ENCODE measurements at places on chromosomes 5 and 9.

GRCh38 chr5:23484096-23484495 is 23.3 kb upstream of the PRDM9 start:
- DNase-seq: no peak

- DNase-seq: peak; percentile 21
Observed at GRCh38 chr5:81800797-81801196, 49.9 kb upstream of the SSBP2 start.

- no peak for DNase-seq
Observed at GRCh38 chr9:103819936-103820335, 274.2 kb upstream of the SMC2 start.

DNA sequence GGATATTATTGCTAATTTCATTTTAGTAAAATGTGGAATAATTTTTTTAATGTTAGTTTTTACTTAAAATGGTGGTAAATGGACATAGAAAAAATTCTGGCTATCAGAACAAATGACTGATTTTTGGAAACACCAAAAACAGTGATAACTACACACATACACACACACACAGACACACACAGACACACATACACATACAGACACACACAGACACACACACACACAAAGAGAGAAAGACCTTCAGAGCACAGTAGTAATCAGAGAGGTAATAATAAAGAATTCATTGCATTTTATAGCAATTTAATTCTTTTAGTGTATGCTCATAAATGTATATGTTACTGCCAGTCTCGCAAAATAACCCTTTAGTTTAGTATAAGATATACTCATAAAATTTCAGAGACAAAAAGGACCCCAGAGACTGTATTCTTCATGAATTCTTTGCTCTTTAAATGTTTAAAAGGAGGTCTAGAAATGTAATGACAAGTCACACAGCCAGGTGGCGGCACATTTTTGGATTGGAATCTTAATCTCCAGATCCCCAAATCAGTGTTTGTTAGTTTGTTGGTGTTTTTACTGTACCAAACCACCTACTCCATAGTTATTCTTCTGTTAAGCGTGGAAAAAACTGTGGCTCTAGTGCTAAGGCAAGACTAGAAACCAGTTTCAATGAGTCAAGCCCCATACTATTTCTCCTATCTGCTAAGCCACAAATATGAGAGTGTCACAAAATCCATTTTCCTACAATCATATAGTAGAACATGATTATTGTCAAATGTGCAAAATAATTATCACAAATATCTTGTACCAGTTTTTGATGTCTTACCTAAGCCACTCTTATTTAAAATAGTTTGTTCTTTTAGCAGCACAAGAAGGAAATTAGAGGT is 109.9 kb downstream of the EDIL3 start:
- DNase-seq: peak; percentile 42

- no peak for DNase-seq
Observed at GRCh38 chr5:136186796-136187195, 6.2 kb downstream of the SMIM32 start.

DNA sequence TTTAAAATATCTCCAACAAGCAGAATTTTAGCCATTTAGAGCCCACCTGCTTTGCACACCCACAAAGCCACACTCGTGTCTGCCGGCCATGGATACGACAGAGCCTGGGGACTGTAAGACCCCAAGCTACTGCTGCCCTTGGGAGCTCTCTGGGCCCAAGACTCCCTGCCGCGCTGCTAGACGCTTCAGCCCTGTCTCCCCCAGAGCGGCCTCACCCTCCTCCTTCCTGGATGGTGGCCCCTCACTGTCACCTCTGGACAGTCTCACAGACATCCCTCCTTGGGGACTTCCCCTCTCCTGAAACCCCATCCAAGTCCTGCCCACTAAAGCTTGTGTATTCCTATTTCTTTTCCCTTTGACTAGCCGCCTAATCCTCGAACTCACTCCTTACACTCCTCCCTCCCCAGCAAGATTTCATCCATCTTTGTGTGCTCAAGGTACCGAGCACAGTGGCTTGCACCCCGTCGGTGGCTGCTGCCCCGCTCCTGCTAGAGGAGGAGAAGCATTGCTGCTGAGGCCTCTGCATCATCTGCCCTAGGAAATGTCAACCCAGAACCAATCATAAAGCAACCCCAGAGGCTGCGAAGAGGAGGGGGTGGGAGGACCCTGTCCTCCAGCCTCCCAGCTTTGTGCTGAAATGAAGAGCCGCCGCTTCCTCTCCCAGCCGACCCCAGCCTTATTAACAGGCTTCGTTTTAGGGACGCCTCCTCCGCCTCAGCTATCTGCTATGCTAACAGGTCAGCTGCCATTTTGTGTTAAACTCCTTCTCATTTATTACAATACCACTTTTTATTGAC is 71.2 kb downstream of the CFAP77 start:
- no peak for DNase-seq

GRCh38 chr9:122912671-122912963 is 506 bp downstream of the ZBTB6 start:
- DNase-seq: no peak

- peak; percentile 94 for DNase-seq
Observed at GRCh38 chr9:6938447-6938846, 180.7 kb downstream of the KDM4C start.

DNA sequence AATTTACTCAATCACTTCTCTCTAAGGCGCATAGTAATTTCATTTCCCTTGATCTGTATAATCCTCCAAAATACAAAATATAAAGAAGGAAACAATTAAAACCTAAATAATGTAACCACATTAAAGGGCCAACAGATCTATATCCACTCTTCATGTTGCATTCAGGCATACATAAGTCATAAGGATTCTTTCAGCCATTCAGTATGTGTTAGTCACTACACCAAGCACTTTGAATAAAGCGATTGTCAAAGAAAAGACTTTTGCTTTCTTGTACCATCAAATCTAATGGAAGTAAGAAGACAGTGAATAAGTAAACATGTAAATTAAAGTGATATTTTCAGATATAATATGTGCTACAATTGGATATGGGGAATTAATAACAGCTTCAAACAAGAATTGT is 569.2 kb upstream of the PTPRD start:
- peak; percentile 6 for DNase-seq

- DNase-seq: peak; percentile 58
Observed at GRCh38 chr9:18405240-18405639, 68.7 kb upstream of the ADAMTSL1 start.

DNA sequence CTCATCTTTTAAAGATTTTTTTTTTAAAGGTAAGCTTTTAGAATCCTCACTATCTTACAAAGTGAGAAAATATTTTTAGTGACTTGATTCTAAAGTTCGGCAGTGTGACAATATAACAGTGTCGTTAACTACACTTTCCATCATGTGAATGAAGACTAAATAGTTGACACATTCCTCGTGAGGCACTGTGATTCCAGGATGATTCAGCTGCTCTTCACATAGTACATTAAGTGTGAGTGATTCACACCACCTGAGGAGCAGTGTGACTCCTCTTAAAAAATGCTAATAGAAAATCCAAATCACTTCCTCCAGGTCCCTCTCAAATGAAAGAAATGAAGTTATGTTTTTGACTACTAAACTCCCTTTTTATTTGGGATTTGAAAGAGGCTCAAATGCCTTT is 589.5 kb downstream of the GABRG2 start:
- no peak for DNase-seq

DNA sequence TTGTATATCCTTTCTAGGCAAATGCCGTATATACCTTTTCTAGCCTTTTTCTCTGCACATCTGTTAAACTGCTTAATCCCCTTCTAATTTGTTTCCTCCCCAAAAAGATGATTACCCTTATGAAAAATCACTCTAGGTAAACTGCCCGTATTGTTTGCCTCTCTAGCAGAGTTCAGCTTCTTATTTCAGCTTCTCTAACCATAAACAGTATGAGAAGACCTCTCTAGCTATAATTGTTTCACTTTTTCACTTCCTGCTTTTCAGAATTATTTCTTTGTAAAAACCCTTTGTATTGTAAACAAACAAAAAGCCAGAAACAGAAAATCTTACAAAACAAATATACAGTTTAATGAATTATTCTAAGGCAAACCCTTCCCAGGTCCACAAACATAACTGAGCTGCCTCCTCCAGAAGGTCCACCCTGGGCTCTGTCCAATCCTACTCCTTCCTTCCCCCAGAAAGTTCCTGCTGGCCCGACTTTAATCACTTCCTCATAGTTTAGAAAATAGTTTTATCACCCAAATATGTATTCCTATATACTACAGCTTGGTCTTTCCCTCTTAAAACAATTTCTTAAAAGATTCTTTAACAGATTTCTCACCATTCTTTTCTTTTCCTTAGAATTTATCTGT is 158.1 kb downstream of the FGF1 start:
- DNase-seq: no peak

DNA sequence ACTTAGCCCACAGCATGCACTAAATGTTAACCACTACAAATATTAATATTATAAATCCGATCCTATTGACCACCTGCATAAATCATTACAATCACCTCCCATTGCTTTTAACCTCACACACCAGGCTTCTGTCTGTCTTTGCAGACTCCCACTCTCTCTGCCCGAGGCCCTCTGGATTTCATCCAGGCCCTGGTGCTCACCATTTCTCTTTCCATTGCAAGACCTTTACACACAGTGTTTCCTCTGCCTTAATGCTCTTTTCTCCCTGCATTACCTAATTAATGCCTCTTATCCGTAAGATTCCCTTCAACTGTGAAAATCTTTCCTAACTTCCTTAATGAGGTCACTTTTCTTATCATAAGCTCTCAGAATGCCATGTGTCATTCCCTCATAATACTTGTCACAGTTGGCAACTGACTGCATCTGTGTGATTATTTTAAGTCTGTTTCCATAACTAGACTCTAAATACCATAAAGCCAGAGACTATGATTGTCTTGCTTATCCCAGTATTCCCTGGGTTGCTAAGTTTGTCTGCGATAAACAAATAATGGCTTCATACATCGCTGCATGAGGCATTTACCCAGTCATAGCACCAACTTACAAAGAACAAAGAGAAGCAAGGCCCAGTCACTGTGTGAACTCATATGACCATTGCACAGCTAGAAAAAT is 155.1 kb downstream of the CCDC192 start:
- no peak for DNase-seq

DNA sequence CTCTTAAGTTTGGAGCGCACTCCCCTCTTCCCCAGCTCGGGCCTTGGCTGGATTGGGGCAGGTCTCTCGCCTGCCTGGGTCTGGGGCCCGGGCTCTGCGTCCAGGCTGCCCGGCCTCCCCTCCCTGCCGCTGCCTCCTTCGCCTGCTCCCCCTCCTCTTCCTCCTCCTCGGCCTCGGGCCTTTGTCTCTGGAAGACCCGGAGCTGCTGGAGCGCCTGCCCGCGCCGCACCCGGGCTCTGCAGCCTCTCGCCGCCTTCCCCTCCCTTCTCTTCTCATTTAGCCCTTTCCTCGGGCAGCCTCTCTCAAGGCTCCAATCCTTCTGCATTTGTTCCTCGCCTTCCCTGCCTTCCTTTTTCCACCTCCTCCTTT is 218.5 kb downstream of the C9orf50 start:
- DNase-seq: peak; percentile 24

- DNase-seq: no peak
Observed at GRCh38 chr5:82341325-82341724, 63.2 kb upstream of the RPS23 start.

DNA sequence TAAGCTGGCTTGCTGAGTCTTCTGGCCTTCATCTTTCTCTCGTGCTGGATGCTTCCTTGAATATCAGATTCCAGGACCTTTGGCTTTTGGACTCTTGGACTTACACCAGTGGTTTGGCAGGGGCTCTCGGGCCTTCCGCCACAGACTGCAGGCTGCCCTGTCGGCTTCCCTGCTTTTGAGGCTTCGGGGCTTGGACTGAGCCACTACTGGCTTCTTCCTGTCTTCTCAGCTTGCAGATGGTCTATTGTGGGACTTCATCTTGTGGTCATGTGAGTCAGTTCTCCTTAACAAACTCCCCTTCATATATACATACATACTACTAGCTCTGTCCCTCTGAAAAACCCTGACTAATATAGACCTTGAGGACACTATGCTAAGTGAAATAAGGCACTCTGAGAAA is 78.3 kb upstream of the SSBP2 start:
- no peak for DNase-seq

- DNase-seq: no peak
Observed at GRCh38 chr9:122228191-122228567, 578 bp downstream of the LHX6 start.

DNA sequence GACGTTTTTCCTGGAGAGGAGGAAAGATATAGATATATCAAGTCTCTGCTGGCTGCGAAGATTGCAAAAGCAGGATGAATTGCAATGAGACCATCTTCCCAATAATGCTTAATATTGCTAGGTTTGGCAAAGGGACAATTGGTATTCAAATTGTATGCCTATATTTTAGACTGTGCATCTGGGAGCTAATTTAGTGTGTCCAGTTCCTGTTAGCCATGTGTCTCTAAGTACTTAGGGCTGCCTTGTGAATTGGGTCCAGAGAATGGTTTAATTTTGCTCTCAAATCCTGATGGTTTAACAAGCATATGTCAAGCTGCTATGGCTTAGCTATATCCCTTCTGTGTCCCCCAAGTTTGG is 97.6 kb upstream of the ZNF366 start:
- no peak for DNase-seq

- DNase-seq: peak; percentile 20
Observed at GRCh38 chr9:70081120-70081495, 37.5 kb downstream of the MAMDC2 start.
